ENCODE measurements at places on chromosomes 2 and 18.

DNA sequence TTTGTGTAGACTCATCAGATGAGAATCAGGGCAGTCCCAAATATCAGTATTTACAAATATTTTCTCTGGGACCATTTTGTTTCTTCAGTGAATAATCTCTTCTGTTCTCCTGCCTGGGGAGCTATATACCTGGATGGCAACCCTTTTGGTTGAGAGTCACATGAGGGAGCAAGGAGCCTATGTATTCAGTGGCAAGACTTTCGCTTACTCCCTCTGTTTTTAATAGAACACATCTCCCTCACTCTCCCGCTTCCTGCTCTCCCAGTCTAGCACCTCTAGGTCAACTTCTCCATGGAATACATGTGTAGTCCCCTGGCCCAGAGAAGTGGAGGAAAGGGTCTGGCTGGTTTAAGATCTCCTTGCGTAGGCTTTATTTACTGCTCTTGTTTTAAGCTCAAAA lies 600.3 kb downstream of the CCDC85A start:
- DNase-seq: no peak

GRCh38 chr2:136901732-136902131 lies 136.4 kb downstream of the THSD7B start:
- DNase-seq: no peak

- no peak for DNase-seq
These were observed at the start of gene COL3A1 for GRCh38 chr2:188974164-188974563. Gene COL3A1 (plus strand): TSS chr2:188974373. CDS start chr2:188974490, 117 bp downstream.

GRCh38 chr2:36785179-36785795 lies 88.8 kb downstream of the VIT start:
- peak; percentile 10 for DNase-seq

DNA sequence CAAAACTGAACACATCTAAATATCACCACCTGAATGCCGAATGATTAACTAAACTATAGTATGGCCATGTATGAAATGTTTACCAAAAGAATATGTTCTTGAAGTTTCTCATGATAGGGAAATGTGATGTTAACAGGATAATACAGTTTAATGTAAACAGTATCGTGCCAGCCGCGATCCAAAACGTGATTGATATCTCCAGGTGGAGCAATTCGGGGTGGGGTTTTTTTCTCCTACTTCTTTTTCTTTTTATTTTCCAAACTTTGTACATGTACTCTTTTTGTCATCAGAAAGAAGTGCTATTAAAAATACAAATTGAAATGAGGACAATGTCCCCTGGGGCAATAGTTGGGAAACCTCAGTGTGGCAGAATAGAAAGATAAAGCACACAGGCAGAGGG lies 4.0 kb upstream of the BIN1 start:
- no peak for DNase-seq
